Omental fat pad (tissue), 4 donors: ENCODE measurements at places on chromosomes 12 and 14. TPM values are rescaled to one million over a fixed set of nuclear protein-coding genes. Genes with fewer than 3 reads are reported as not detected.

GRCh38 chr12:570921-571794 is 92.1 kb downstream of the NINJ2 start:
- no peak for DNase-seq

DNA sequence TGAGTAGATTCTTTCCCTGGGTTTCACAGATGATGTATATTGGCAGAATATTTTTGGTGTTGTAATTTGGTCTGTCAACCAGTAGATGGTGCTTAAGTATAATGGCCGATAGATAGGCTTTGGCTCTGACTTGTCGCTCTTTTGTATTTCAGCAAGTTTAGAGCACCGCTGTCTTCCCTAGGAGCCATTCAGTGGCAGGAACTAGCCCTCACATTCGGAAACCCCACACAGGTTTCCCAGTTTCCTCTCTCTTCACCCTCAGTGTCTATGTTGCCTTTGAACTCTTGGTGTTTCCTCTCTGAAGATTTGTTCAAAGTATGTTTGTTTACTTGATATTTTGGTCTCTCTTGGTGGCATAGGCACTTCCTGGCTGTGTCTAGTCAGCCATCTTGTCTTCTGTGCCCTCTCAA is 102.2 kb downstream of the GPHN start:
- DNase-seq = no peak

- DNase-seq = no peak
Measured at GRCh38 chr12:100399095-100399494, 42.2 kb downstream of the SLC17A8 start.

Gene KLRC2
- total RNA-seq = not detected

Gene ST8SIA1
- 0.72 TPM for total RNA-seq

Gene MYF5
- total RNA-seq = not detected

DNA sequence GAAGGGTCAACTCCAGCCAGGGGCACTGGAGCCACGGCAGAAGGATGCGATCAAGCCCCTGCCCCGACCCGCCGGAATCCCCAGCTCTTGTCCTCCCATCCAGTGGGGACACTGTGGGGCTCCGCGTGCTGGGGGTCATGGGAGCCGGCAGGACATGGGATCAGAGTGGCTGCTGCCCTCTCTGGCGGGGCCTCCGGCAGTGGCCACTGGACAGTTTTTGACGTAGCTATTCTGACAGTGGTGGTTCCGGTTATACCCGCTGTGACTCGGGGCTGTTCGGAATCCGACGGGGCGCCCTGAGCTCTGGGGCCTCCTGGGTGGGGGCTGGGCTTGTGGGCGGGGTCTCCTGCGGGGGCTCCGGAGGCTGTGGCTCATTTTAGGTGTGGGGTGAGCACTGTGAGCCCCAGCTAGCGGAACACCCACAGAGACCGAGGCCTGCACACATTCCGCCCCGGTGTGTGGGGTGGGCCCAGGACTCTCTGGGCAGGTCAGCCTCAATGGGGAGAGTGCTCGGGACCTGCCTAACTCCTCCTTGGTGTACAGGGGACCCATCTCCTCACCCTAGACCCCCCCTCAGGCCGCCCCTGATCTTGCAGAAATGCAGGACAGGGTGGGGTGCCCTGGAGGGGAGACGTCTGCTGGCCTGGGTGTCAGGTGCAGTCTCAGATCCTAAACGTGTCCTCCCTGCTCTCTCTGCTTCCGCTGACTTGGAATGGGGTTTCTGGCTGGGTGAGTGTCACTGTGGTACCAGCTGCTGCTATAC is 374.2 kb downstream of the TMEM121 start:
- no peak for DNase-seq

GRCh38 chr12:92995258-92995903 is 66.3 kb upstream of the EEA1 start:
- no peak for DNase-seq

DNA sequence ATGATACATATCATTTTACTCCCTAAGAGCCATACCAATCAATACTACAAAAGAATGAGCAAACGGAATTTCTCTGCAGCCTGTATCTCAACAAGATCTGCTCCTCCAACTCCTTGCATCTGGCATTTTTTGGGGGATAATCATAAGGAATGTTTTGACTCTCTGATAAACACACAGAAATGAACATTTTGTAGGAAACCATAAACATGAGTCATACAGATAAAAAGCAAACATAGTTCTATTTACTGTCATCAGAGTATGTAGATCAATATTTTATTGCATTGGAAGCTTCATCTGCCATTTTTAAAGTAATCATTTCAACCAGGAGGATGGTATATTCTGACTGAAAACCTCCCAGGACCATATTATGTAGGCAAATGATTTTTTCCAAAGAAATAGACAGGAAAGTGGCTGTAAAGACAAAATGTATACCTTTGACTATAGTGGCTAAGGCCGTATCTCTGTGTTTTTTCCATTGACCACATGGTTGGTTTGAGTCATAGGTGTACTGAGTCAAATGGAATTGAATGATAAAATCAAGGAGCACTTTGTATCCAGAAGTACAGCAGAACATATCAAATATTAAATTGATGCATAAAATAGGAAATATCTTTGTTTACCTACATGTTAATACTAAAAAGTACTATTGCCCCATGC is 32.4 kb upstream of the CD69 start:
- DNase-seq = no peak

- no peak for DNase-seq
Measured at GRCh38 chr12:71011261-71011660, 90.7 kb upstream of the PTPRR start.

DNA sequence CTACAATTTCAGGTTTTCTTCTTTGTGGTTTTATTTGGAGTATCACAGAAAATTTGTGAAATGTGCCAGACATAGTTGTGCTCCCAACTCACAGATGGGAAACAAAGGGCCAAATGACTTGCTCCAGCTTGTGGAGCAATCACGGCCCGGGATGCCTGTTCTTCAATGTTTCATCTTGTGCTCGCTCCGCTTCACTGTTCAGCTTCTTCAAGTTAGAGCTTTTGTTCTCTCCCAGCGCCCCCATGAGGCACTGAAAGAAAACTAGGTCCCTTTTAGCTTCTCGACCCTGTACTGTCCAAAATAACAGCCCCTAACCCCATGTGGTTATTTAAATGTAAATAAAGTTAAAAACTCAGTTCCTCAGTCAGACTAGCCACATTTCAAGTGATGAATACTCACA is 187.9 kb upstream of the STXBP6 start:
- DNase-seq = no peak

GRCh38 chr12:76679778-76680177 is 84.1 kb upstream of the ZDHHC17 start:
- DNase-seq = no peak

Gene NOS1
- 0.09 TPM for total RNA-seq

DNA sequence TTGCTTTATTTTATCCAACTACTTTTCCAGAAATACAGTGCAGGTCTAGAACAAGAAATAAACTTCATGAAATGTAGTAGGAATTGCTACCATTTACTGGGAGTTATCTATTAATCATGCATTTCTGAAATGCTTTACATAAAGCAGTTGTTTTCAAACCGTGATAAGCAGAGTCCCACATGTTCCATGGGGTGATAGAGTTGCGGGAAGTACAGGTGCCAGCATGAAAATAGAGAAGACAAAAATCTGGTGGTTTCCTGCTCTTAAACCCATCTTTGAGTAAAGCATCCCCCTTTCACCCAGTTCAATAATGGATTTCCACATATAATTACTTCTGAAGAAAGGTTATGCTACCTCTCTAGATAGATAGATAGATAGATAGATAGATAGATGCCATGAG is 123.7 kb upstream of the PDZRN4 start:
- no peak for DNase-seq

Gene TAS2R20
- total RNA-seq = 4.6 TPM

GRCh38 chr12:10749700-10750384 is 26.7 kb upstream of the YBX3 start:
- DNase-seq = peak; percentile 68

Gene STAC3
- 2.0 TPM for total RNA-seq
